ENCODE measurements at places on chromosomes 3 and 15. TPM values are rescaled to one million over a fixed set of nuclear protein-coding genes. Genes with fewer than 3 reads are reported as not detected.

A4GNT gene
- not detected for total RNA-seq

GRCh38 chr15:90901175-90902039 lies 1.7 kb upstream of the MAN2A2 start:
- DNase-seq: no peak

GRCh38 chr15:87777054-87777561 lies 479.4 kb downstream of the NTRK3 start:
- peak; percentile 25 for DNase-seq

DNA sequence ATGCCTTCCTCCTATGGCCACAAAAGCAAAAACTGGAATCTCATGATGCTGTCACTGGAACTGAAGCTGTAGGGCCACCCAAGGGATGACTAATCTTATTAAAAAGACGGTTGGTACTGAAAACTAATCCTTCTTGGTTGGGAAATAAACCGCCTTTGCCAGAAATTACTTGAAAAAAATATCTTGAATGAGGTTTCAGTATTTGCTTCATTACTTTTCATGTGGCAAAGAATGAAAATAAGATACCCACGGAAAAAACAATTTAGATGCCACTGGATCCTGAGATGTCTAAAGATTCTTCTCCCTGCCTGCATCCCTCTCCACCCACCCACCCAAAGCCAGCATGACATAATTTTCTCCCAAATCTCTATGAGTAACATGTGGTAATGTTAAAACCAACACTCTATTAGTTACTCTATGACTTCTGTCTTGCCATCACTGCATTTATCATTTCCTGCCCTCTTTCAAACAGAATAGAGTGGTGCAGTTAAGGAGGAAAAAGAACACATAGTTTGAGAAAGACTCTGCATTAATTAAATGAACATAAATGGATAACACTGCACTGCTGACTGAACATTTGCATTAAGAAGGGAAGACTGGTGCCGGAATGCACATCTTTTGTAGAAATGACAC lies 111.8 kb upstream of the DPH6 start:
- no peak for DNase-seq

DNA sequence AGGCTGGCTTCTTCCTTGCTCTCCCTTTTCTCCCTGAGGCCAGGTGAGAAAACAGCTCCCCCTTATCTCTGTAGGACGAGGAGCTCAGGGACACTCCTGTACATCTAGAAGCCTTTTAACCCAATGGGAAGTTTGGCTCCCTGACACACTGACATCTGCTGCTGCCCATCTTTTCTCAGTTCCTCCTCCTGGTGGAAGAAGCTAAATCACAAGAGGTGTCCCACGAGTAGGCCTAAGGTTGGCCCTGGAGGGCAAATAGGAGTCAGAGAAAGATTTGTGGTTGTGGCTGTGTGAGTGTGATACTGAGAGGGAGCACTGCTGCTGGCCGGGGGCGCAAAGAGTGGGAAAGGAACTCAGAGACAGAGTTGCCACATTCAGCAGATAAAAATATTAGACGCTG lies 49.5 kb downstream of the ARHGAP31 start:
- DNase-seq: no peak
